ENCODE measurements at places on chromosomes 7 and 10.

- no peak for DNase-seq
These were observed 22.4 kb downstream of the RALA start for GRCh38 chr7:39645482-39646407.

DNA sequence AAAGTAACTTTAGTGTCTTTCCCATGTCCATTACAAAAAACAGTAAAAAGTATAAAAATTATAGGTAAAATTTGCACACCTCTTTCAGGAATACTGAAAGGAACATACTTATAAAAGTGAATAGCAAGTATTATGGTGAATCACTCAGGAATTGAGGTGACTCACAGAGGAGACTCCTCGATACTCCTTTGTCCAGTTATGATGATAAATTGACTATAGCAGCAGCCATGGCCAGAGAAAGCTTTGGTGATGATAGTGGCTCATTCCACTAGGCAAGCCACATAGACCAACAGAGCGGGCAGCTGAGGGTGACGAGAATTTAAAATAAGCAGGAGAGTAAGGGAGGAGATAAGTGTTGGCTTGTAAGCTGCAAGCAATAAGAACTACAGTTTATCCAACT lies 1231.1 kb upstream of the CELF2 start:
- no peak for DNase-seq

- no peak for DNase-seq
These were observed 579.7 kb downstream of the SUGCT start for GRCh38 chr7:40714363-40715052.

- no peak for DNase-seq
These were observed 267.5 kb downstream of the GATA3 start for GRCh38 chr10:8321990-8322389.

GRCh38 chr10:3074145-3074665 lies 6.9 kb downstream of the PFKP start:
- peak; percentile 94 for DNase-seq

DNA sequence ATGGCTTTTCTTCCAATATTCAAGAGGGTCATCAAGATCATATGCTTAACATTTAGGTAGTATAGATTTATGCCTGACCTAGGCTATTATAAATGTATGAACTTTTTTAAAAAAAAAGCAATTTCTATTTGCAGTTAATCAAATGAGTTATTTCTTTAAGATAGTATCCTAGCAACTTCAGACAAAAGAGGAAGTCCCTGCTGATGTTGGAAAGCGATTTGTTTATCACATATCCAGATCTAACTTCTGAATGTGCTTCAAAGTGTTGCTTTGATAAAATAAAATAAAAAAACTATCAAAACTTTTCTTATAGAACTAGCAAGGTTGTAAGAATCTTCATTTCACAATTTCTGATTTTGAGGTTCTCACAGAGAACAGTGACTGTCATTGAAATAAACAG lies 401.9 kb upstream of the PHF14 start:
- no peak for DNase-seq

GRCh38 chr7:157860406-157860805 lies 523.6 kb downstream of the DNAJB6 start:
- no peak for DNase-seq

DNA sequence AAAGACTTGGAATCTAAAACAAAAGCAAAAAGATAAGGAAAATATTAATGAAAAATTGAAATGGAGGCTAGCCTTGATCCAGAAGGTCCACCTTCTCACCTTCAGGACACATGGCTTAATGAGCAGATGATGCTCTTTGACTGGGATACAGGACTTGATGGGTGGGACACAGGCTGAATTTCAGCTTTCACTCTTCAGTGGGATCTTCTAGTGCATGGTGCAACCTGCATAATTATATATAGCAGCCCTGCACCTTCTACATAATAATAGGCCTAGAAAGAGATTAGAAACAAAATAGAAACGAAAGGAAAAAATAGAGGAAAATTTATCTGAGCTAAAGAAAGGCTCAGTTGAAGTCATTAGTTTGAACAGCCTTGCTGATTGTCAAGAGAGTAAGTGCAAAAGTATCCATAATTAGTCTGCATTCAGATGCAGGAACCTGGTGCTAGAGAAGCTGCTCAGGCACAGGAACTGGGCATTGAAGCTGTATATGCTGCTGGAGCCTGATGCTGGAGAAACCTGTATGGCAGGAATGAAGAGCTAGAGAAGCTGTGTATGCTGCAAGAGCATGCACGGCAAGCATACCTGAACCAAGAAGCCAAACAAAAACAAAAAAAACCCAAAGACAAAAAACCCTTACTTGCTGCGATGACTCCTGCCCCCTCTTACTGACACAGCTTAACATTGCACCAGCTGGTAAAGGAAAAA lies 19.4 kb downstream of the MKLN1 start:
- DNase-seq = peak; percentile 87

DNA sequence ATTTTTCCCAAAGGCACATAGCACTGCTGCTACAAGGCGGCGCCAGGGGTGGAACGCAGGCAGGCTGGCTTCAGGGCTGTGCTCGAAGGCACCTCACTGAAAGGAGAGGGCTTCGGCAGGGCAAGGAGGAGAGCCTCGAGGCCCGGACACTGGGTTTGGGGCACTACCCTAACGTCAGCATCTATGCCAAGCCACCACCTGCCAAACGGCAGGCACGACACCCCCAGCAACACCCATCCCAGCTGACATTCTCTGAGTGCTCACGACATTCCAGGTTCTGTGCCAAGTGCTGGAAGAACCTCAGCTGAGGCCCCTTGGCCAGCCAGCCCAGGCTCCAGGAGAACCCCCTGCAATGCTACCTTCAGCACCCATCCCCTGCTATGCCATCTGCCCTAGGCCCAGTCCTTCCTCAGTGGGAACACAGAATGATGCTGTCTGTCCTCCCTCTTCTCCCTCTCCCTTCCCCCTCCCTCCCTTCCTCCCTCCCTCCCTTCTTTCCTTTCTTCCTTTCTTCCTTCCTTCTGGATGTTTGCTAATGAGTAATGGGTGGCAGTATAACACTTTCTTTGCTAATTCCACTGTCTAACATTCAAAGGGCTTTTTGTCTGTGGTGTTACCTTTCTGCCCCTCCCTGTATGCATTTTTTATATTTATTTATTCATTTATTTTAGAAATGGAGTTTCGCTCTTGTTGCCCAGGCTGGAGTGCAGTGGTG lies 24.3 kb downstream of the ZCCHC24 start:
- DNase-seq = no peak
